Activated naive CD4-positive, alpha-beta T cell treated with anti-CD3 and anti-CD28 coated beads, Interleukin-2, amount 50 U/mL, for 16 hours (primary cell): ENCODE measurements at places on chromosomes 6 and 20.

DNA sequence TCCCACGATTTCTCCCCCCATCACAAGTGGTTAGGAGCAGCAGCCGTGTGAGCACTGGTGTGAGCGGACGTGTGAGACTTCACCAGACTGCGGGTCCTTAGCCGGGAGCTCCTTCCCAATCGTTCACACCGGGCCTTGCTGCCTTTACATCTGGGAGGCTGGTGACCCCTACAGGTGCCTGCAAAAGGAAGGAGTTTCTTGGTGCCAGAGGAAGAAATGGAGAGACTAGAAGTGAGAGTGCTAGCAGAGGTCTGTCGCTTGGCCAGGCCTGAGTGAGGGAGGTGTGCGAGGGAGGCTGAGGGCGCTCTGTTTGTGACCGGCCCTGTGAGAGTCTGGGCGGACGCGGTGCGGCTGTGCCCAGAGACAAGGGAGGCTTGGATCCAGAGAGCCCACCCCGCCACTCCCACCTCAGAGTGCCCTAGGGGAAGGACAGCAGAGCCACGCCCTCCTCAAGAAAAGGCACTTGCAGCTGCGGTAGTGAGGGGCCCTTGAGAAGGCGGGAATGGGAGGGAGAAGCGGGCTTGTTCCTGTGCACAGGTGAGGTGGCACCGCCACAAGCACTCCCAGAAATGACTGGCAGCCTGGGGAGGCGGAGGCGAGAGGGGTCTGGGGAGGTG, 10.0 kb upstream of the ARMC2 start:
- no peak for DNase-seq

DNA sequence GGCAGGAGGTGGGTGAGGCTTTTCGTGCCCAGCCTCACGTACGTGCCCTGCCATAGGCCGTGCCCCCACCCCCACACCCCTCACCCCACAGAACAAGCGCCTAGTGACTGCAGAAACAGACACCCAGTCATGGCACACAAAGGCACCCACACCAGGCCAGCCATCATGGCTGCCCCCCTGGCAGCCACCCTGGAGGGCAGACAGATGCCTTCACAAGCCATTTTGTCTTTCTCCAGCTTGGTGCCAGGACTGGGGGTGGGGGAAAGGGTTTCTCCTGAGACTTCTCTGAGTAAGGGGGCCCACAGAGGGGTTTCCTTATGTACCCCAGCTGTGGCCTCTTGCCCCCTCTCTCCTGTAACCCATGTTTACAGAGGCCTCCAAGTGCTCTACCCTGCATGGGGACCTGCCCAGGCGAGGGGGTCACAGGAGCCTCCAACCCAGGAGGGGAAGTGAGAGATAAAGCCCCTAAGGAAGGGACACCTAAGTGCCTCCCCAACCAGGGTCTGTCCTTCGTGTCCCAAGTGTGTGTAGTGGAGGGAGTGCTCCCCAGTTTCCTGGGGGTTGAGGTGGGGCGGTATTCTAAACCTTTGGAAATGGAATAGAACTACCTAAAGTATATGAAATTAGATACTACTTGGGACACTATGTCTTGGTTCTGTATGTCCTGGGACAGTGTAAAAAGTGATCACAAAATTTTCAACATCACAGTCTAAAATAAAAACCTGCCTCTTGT, 49.9 kb downstream of the MRPL14 start:
- DNase-seq: no peak

- DNase-seq: no peak
Observed at GRCh38 chr6:11258260-11259237, 26.1 kb upstream of the NEDD9 start.

- DNase-seq: no peak
Observed at GRCh38 chr6:87990871-87991270, 56.8 kb upstream of the SPACA1 start.

GRCh38 chr6:12814015-12814414, 97.4 kb downstream of the PHACTR1 start:
- DNase-seq: no peak

- no peak for DNase-seq
Observed at GRCh38 chr6:40887079-40887791, 151.8 kb downstream of the UNC5CL start.

DNA sequence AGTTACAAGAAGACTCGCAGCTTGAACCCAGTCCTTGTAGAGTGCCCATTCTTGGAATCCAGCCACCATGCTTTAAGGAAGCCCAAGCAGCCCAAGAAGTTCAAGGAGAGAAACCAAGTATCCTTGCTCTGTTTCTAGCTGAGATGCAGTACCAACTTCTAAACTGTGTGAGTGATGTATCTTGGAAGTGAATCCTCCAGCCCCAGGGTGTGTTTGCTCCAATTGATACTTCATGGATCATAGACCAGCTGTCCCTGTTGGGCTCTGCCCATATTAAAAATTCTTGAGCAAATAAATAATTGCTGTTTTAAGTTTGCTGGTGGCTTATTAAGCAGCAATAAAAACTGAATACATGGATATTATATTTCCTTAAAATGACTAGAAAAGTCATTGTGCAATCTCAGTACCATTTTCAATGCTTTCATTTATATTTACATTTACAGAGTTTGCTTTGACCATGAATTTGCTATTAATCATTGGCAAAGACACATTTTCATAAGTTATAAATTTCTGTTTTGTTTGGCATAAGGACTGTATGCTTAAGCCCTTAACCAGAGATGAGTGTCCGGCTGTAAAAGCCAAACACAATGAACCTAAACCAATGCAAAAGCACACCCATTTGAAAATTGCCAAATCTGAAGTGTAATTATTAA, 9.2 kb downstream of the SPTLC3 start:
- DNase-seq: no peak
